ENCODE measurements at places on chromosomes 7 and 10.

GRCh38 chr7:158745057-158745715 is 40.6 kb upstream of the NCAPG2 start:
- no peak for DNase-seq

DNA sequence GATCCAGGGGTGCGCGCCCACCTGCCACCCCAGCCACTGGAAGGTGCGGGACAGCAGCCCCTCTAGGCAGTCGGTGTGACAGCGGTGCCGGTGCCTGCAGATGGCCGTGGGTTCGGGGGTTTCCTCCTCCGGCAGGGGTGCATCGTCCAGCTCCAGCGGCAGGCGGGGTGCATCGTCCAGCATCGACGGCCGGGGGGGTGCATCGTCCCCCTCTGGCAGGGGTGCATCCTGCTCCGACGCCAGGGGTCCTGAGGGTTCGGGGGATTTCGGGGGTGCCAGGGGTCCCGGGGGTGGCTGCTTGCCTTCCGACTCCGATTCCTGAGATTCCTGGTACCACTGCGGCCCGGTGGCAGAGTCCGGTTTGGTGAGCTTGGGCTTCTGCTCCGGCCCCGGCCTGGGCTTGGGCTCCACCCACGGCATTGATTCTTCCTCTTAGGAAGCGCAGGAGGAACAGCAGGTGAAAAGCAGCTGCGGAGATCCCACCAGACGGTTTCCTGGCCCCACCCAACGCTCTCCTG is 90.2 kb upstream of the RAB18 start:
- no peak for DNase-seq

- no peak for DNase-seq
Measured at GRCh38 chr7:36076074-36076473, 77.0 kb upstream of the EEPD1 start.

DNA sequence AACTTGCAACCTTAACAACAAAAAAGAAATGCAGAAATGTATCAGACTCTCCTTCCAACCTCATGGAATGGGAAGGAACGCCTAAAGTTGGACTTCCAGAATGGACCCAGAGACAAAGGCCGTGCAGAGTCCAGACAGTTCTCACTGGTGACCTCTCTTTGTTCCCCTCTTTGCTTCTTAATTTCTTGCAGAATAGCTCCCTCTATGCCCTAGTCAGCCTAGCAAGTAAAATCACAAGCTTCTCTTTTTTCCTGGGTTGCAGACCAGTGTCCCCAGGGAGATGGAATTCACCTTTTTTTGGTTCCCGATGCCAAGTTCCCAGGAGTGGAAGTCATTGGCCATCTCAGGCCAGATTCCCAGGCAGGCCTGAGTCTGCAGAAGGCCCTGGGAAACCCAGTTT is 278.0 kb downstream of the CCSER2 start:
- DNase-seq = no peak

DNA sequence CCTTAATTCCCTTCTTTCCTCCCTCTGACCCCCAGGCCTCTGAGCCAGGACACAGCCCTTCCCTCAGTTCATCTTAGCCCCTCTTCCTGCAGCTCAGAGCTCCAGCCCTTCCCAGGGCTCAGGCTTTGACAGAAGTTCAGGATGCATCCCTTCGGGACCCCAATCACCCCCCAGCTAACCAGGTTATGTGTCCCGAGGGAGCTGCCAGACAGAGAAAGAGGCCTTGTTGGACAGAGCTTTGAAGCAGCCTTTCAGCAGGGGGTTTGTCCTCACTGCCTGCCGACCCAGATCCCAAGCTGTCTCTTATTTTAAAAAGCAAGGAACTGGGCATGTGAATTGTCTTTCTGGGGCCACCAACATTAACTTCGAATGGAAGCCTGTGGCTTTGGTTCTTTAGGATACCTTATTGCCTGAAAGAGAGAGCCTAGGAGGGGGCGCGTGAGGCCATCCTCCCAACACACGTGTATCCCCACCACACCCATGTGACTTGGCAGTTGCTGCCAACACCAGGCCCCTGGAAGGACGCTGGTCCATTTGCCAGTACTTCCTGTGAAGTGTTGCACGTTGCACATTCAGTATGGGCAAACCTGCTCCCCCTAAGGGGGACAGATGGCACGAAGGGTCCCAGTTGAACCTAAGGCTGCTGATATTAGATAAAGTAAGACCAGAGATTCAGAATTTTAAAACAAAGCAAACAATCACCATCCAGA is 858 bp downstream of the CCDC136 start:
- DNase-seq = no peak

DNA sequence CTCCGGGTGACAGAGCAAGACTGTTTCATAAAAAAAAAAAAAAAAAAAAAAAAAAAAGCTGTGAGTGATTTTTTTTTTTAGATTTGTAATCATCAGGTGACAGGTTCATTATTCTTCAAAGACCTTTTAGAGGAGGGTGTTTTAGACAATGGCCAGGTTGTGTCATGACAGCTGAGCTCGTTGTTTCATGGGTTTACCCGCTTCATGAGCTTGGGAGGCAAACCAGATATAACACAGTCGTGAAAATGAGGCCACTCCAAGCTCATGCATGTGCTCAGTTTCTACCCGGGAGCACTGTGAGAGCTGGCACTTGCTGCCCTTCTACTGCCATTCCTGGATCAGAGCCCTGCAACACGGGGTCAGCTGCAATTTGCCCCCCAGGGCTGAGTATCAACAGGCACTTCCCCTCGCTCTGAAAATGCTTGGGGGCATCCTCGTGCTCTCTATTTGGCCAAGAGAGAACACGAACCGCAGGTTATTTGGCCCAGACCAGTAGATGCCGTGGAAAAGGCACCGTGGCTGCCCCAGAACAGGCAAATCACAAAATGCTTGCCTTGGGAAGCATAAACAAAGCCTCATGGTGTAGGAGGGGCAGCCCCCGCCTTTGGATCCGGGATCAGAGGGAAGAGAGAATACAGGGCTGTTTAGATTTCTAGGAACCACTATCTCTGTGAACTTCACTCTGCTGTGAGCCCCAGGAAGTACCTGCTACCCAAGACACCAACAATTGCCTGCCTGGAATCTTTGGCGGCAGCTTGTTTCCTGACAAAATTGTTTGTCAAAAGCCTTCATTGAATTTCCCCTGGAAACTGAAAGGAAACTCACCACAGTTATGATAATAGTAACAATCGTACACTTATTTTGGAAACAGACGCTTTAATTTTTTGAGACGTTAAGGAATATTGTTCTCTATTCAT is 371.0 kb downstream of the FRMD4A start:
- DNase-seq = no peak

DNA sequence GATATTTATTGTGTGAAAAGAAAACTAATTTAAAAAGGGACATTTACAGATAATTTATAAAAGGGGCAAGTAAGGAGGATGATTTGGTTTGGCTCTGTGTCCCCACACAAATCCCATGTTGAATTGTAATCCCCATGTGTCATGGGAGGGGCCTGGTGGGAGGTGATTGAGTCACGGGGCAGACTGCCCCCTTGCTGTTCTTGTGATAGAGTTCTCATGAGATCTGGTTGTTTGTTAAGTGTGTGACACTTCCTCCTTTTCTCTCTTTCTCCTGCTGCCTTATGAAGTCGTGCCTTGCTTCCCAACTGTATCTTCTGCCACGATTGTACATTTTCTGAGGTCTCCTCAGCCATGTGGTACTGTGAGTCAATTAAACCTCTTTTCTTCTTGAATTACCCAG is 171.0 kb upstream of the SEMA3E start:
- no peak for DNase-seq

DNA sequence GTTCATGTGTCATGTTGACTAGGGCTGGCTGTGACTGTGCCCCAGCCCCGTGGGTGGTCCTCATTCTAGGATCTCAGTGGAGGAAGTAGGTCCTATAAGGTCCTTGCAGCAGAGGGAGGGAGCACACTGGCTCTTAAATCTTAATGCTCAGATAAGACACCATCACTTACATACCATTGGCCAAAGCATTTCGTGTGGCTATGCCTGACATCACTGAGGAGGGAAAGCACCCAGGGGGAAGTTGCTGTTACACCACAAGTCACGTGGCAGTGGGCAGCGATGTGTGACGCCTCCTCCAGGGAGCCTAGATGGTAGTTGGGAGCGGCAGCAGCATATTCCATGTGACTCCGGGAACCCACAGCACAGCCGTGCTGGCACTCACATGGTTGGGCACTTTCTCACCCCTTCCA is 224.7 kb upstream of the SH2B2 start:
- DNase-seq = no peak

DNA sequence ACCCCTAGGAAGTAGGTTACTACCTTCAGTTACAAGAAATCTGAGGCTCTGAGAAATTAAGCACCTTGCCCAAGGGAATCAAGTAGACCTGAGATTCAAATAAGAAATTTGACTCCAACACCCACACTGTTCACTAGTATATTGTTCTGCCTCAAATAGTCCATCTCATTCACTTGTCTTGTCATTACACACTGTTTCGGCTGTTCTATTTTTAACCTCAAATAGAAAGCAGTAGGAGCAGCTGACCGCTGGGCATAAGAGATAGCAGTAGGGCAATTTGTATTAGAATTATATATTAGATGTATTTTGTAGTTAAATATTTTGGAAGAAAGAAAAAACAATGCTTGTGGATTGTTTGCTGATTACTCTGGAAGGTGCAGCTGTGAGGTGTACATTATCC is 185.1 kb downstream of the INHBA start:
- no peak for DNase-seq

DNA sequence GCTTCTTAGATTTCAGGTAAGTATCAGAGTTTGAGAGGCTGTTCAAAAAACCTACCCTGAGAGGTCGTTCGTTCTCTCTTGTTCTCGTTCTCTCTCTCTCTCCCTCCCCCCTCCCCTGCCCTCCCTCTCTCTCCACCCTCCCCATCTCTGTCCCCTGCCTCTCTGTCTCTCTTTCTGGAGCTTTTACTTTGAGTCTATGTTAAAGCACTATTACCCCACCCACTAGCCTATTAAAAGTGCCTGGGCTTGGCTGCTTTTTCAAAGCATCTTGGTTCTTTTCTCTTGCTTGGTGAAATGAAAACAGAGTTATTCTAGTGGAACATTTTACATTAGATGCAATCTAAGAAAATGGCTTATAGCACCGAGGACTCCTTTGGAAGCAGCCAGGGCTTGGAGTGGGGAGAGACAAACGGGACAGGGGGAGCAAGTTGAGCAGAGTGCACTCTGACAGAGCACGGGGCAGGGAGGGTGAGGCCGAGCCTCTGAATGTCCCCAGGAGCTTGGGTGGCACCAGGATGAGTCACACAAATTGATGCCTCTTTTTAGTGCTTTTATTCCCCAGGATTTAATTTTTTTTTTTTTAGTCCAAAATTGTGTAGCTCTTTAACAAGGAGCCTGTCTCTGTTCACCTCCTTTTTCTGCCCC is 134.3 kb downstream of the CFAP58 start:
- no peak for DNase-seq

DNA sequence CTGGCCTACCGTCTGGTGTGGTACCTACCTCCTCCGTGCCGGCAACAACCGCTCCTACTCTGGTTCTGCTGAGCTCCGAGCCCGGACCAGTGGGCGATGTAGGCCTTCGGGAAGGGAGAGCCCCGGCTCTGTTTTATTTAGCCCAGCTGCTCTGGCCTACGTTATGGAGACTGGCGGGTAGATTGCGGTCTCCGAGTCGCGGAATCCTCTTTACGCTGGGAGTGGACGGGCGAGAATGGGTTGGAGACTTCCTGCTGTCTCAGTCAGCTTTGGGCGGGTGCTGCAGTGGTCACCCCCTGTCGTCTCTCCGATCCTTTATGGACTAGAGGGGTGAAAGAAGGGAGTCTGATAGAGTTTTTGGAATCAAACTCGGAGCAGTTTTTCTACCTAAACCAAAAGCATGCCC is 406 bp downstream of the CBLL1 start:
- DNase-seq = no peak

DNA sequence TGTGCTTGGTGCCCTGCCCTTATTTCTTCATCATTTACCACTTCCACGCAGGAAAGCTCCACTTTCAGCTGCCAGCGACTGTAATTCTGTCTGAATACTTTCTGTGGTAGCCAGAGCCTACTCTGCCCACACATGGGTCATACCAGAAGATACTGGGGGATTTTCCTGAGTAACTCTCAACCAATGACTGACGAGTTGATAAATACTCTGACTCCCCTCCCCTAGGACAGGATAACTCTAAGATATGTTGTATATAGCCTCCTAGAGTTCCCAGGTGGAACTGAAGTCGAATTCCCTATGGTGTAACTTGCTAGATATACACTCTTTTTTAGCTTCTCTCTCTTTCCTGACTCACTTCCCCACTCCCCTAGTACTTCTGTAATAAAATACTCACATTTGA is 29.8 kb downstream of the SEM1 start:
- no peak for DNase-seq

DNA sequence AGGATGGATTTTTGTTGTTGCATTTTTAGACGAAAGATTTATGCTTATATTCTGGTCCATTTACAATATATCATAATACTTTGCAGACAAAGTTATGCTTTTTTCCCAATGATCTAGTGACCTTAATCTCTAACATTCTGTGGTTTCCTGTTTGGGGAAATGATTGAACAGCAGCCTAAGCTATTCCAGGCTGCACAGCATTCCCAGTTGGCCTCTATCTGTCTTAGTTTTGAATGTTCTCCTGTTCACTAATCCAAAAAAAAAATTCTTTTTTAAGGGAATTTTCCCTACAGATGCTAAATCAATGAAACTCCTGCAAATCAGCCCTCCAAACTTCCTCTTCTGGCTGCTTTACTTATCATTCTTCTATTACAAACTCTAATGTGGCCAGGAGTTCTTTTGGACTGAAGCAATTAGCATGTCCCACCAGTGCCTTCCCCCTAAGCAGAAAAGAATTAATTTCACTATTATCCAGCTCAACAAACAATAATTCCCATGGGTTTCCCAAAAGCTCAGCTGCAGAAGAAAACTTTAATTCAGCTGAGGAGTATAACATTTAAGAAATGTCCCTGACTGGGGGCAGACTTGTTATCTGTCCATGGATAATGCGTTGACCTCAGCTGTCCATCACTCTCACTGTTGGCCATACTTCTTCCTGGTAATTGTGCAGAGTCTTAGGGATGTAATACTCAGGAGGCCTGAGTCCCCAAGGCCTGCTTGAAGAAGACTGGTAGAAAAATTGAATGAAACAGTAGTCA is 81.9 kb upstream of the TRIL start:
- DNase-seq = no peak

DNA sequence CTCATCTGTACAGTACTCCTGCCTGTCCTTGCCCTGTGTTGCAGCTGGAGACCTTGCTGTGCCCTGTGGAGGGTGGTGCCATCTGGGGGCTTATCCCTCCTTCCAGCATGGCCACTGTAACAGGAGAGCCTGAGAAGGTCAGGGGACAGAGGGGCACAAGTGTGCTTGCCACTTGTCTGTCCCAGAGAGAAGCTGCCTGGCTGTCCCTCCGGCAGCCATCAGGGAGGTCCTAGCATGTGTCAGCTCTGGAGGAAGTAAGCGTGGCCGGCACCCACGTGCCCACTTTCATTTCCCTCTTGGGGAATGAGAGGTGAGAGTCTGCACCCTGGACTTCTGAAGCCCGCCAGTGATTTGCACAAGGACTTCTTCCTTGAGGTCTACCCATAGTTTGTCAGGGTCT is 97.0 kb upstream of the PPIF start:
- DNase-seq = no peak
